Activated T-helper 9 cell treated with anti-CD3 and anti-CD28 coated beads, Interleukin-2, amount 50 U/mL, for 16 hours (primary cell): ENCODE measurements at places on chromosomes 6 and 20.

DNA sequence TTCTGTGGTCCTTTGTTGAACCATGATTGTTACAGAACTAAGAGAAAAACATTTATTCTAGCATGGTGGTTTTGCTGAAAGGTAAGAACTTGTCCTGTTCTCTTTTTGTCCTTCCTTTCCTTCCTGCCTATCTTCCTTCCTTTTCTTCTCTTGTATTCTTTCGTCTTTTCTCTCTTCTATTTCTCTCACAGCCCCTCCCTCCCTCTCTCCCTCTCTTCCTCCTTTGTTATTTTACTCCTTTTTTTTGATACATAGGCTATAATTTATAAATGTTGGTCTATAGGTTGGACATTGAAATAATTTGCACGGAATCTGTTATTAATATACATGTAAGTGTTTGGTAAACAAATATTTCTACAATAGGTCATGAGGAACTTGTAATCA lies 18.6 kb downstream of the ADGRB3 start:
- DNase-seq = no peak

- no peak for DNase-seq
These were observed 14.4 kb upstream of the PPP1R14C start for GRCh38 chr6:150128425-150128824.

DNA sequence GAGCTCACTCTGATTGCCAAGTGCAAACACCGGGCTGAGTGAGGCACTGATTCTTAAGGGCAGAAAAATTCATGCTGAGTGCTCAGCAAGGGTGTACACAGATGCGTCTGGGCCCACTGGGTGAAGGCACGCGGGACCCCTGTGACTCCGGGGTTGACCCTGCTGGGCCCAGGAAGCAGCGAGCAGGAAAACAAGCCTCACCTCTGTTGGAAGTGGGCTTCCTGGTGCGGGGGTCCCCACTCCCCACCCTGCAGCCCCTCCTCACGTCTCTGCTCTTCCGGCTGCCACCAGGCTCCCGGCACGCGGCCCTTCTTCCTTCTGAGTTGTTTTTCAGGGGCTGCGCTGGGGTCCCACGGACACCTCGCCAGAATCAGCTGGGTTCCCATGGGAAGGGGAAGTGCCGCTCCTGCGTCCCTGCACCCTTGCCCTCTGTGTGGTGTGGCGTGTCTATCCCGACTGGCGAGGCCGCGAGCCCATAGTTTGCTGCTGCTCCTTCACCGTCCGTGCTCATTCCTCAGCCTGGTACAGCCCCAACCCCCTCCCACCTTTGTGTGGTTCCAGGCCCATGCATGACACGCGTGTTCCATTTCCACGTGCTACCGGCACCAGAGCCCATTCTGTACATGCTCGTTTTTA lies 80.6 kb upstream of the BHLHE23 start:
- DNase-seq = no peak

DNA sequence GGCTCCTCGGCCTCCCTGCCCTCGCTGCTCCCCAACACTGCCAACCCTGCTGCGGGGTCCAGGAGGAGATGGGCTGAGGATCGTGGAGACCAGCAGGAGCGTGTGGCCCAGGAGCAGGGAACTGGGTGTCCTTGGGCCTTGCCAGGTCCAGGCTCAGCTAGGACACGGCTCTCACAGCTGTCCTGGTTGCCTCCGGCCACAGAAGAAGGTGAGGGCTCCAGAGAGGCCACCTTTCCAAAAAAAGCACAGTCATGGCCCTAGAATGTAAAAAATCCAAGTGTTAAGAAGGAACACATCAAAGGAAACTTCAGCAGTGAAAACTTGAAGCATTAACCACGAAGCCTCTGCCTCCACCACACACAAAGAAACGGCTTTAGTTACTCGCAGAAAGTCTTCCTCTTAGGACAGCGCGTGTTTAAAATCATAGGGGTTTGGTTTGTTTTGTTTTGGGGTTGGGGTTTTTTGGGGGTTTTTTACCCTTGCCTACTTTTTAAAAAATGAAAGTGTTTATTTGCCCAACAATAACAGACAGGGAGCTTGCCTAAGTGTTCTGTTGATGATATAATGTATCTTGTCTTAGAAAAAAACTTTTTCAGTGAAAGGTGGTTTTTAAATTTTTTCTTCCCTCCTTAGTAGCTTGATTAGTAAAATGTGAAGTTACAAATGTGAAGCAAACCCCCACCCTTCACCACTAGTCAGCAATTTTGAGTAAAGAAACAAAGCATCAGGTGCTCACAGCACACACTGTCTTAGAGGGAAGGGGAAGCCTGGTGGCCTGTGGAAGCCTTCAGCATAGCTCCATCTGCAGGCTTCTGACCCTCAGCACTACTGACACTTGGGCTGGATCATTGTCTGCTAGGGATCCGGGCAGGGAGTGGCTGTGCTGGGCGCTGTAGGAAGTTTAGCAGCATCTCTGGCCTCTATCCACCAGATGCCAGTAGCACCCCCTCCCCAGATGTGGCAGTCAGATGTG lies 60.0 kb downstream of the PTPN1 start:
- DNase-seq = no peak

GRCh38 chr6:20129290-20130088 lies 82.8 kb downstream of the MBOAT1 start:
- no peak for DNase-seq

- DNase-seq = no peak
These were observed 187.4 kb upstream of the TAB2 start for GRCh38 chr6:149130090-149130489.

- DNase-seq = no peak
These were observed 52.3 kb downstream of the HUS1B start for GRCh38 chr6:604579-604978.

DNA sequence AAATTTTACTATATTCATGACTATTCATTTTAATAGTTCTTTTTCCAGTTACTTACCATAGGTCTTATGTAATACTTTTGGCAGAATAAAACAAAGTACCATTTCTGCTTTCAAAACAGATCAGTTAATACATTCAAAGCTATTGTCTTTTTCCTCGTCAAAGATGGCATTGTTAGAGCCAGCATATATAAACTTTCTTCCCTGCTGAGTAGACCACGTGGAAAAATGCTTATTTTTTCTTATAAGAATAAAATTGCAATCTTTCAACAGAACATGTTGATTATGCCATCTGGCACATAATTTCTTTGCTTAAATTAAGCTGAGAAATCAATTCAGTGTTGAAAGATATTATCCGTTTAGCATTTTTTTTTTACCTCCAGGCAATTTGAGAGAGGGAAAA lies 34.9 kb upstream of the EXOC2 start:
- no peak for DNase-seq

- no peak for DNase-seq
These were observed 627 bp upstream of the RPP21 start for GRCh38 chr6:30344191-30344867.

GRCh38 chr6:115838763-115839401 lies 221.8 kb downstream of the FRK start:
- no peak for DNase-seq

- no peak for DNase-seq
These were observed 82.6 kb downstream of the OR2B2 start for GRCh38 chr6:27829453-27830211.

DNA sequence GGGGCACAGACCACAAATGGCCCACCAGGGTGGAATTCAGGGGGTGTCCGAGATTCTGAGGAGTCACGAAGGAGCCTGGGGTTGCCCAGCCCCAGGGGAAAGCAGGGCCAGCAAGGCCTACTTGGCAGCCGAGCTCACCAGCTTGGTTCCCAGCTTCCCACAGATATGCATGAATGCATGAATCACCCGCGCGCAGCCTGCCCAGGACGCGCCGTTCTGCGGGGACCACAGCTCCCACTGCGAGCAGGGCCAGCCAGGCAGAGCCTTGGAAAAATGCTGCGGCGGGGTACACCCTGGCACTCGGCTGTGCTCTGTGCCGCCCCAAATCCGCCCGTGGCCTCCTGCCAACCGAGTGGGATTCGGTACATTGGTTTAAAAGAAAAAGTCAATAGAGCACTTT lies 211.0 kb downstream of the NFATC2 start:
- DNase-seq = no peak

- no peak for DNase-seq
These were observed 651.6 kb upstream of the MARCKS start for GRCh38 chr6:113205553-113205952.

DNA sequence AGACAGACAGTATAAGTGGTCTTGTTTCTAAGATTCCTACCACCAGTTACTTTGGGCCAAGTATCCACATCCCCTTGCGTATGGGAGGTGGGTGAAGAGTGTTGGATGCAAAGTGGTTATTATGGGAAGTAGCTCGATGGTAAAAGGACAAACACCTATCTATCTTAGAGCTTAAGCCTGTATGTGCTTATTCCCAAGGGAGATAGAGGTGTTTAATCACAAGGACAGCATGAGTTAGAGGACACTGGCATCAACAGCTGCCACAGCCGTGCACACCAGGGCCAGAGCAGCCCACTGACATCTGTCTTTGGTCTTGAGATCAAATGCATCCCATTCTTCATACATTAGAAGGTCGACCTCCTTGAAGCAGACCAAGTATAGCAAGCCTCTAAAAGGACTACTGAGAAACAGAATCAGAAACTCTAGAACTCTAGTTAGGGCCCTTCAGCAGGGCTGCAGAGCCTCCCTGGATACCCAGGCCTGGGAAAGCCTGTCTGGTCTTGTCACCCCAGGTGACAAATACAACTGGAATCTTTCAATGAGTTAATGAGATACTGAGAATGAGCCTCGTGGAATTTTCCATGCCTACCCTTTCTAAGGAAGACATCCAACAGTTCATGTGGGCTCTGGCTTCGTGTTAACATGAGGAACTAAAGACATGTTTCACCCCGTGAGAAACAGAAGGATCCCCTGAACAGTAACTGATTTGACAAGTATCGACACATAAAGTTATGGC lies 28.7 kb downstream of the TXNDC5 start:
- no peak for DNase-seq

GRCh38 chr6:103570431-103570830 lies 1289.3 kb downstream of the HACE1 start:
- no peak for DNase-seq

DNA sequence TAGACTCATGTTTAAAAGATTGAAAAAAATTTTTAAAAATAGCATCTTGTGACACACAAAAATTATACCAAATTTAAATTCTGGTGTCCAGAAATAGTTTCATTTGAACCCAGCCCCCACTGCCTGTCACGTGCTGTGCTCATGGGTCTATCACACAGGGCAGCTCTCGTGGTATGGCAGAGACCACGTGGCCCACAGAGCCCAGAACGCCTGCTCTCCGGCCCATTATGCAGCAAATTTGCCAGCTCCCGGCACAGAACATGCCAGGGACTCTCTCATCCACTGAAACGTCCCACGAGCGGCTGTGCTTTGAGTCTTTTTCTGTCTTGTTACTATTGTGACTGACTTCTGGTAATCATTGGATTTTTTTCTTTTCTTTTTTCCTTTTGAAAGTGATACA lies 224.3 kb downstream of the TTLL2 start:
- DNase-seq = no peak

- no peak for DNase-seq
These were observed 11.6 kb downstream of the RREB1 start for GRCh38 chr6:7119272-7119801.

DNA sequence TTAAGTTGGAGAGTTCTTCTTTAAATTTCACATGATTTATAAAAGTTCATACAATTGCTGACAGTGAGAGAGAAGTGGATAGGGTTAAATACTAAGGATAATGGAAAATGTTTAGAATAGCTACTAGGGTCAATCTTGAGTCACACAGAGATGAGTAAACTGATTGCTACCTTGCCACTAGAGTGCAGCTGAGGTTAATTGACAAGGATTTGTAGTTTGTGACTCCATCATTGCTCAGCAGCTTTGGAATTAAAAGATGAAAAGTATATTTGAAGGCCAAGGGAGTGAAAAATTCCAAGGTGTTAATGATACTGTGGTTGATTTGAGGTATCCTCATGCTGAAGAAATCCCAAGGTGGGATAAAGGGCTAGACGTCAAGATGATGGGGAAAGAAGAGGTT lies 524.0 kb downstream of the UTRN start:
- no peak for DNase-seq

- DNase-seq = no peak
These were observed 357.2 kb downstream of the CD83 start for GRCh38 chr6:14474816-14475215.

DNA sequence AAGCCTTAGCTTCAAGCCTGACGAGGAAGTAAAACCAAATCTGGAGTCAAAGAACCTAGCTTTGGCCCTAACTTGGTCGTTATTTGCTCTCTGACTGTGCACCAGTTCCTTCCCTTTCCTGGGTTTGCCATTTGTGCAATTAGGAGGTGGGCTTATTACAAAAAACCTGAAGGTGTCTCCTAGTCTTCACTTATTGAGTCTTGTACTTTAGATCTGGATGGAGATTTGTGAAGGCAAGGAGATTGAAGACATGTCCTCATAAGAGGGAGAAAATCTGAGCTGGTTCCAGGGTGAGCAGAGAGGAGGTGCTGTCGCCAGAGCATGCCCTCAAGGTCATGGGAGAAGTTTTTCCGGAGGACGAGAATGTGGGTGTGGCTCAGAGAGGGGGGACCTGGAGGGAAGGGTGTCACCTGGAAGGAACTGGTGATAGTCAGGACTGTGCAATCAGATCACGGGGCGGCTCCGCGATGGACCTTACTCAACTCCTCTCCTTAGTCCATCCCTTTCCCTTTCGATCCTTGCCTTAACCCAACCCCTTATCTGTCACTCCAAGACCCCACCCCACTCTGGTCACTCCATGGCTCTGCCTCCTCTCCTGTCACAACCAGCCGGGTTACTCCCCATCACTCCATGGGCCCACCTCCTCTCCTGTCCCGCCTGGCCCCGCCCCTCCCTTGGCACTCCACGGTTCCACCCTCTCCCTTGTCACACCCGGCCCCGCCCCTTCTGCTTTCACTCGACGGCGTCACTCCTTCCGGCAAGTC lies 588 bp upstream of the ACSS2 start:
- DNase-seq = no peak

- DNase-seq = no peak
These were observed 221.3 kb downstream of the GRIK2 start for GRCh38 chr6:101614774-101615173.

- no peak for DNase-seq
These were observed 7.0 kb downstream of the HELZ2 start for GRCh38 chr20:63567136-63567385.

DNA sequence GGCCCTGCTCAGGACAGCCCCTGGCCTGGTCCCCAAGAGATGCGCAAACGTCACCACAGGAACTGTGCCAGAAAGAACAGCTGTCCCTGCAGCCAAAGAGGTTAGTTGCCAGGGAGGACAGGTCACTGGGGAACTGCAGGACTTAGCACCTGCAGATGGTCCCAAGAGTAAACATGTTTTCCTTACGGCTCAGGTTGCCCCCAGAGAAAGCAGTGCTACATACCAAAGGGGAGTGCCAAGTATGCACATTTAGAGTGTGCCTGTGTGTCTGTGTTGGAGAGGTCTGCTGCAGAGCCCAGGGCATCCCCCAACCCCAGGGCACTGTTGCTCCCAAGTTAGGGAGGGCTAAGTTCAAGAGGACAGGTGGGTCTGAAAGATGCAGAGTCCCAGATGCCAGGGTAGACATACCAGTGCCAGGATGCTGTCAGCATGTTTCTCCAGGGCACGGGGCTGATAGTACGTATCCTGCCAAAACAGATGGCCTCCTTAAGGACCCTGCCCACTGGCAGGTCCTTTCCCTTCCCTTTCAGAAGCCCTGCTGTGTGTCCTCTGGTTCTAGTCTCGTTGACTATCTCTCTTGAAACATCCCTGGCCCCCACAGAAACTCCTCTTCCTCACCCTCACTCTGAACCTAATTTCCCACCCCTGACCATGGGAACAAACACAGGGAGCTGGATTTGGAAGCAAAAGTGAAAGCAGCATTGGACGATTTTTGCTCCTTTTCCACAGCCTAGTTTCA lies 1.3 kb downstream of the ABHD16A start:
- no peak for DNase-seq

GRCh38 chr20:37396416-37397075 lies 50.6 kb downstream of the SRC start:
- DNase-seq = no peak

GRCh38 chr6:151630387-151630786 lies 136.6 kb downstream of the CCDC170 start:
- no peak for DNase-seq
